ENCODE measurements at places on chromosomes 5 and 9.

GRCh38 chr5:135641319-135641718 is 62.5 kb upstream of the CXCL14 start:
- no peak for DNase-seq

DNA sequence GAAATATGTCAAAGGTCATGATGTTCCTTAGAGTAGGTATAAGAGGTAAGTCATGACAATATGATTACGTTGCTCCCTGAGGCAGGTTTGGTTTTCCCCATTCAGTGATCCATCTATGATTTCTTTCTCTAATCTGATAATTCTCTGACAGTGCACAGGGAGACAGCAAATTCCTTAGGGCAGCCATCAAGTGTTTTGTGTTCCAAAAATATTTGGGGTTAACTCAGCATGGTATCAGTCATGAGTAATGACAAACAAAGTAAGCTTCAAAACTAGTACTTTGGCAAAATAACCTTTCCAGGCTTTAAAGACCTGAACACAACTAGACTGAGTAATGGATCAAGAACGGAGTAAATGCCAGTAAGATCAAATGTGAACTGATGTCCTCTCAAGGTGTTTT is 55.3 kb upstream of the SPATA31E1 start:
- no peak for DNase-seq

GRCh38 chr5:68110894-68111293 is 104.7 kb upstream of the PIK3R1 start:
- no peak for DNase-seq

GRCh38 chr5:139312075-139312474 is 18.5 kb downstream of the MATR3 start:
- DNase-seq = no peak

DNA sequence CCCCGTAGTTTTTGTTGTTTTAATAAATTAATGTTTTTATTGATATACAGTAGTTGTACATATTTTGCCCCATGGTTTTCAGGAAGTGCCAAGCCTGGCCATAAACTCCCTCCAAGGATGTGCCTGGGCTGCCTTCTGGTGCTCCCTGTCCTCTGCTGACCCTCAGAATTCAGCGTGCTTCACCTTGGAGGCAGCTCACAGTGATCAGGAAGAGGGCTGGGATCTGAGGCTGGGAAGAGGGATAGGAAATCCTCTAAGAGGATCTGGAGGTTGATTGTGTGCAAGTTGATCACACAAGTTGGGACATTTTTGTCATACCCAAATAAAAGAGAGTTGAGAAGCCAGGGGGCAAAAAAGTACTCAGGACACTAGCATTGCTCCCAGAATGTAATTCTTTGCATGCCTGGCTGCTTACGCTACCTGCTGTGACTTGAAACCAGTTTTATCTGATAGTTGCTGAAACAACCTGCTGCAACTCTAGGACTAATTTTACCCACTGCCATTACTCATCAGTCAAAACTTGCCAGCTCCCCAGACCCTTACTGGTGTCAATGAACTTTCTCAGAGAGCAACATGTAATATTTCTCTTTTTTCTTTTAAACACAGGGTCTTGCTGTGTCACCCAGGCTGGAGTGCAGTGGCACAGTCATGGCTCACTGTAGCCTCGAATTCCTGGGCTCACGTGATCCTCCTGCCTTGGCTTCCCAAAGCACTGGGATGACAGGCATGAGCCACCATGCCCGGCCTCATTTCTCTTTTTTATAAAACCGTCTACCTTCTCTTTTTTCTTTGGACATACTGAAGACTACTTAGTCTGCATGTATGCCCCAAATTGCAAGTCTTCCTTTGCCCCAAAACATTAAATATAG is 29.0 kb downstream of the PDE6A start:
- DNase-seq = no peak

GRCh38 chr5:82982846-82983245 is 94.3 kb downstream of the TMEM167A start:
- DNase-seq = no peak

Data from NCI-H187 (cell line).